ENCODE measurements at places on chromosomes 5 and 9.
A peak's percentile ranks its signal among the peaks of the same experiment; 100 is the strongest.

GRCh38 chr9:93496285-93496684, 42.9 kb upstream of the FAM120AOS start:
- peaks cover 5% of the 10 kb centered on the region for H3K27me3 ChIP-seq
- no peak for DNase-seq
- H3K4me1 ChIP-seq = peaks cover 3% of the 10 kb centered on the region
- H3K4me3 ChIP-seq = no peak overlapping the region
- no peak overlapping the region for H3K27ac ChIP-seq

- H3K27me3 ChIP-seq = no peaks in the 10 kb centered on the region
- H3K4me1 ChIP-seq = no peaks in the 10 kb centered on the region
- H3K36me3 ChIP-seq = no peaks in the 10 kb centered on the region
- no peak overlapping the region for H3K4me3 ChIP-seq
These were observed 890.4 kb downstream of the EFNA5 start for GRCh38 chr5:106780355-106780754.

DNA sequence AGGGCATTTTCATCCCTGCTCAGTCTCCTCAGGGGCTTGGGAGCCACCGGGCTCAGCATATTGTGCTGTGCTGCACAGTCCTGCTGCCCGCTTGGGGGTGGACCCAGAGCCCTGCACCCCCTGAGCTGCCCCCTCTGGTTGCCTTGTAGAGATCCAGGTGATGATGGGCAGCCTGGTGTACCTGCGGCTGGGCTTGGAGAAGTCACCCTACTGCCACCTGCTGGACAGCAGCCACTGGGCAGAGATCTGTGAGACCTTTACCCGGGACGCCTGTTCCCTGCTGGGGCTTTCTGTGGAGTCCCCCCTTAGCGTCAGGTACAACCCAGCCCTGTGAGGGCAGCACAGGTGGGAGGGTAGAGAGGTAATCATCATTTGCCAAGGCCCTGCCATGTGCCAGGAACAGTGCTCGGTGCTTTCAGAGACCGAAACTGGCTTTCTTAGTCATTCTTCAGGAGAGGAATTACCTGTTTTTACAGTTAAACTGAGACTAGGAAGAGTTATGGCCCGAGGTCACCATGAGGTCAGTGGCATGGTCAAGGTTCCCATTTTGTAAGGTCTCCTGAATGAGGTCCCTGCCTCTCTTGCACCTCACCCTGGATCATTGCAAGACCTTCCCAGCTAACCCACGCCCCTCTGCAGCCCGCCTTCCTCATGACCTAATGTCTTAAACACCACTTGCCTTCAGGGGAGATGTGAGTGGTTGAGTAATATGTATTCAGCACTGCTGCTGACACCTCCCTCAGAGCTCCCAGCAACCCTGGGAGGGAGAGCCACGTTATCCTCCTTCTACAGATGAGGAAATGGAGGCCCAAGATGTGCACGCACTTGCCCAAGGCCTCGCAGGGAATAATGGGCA, 7.5 kb downstream of the NHP2 start:
- H3K36me3 ChIP-seq = peaks cover 62% of the 10 kb centered on the region
- peaks cover 24% of the 10 kb centered on the region for H3K27me3 ChIP-seq
- H3K4me3 ChIP-seq = peak overlapping the region; percentile 65
- peaks cover 15% of the 10 kb centered on the region for H3K4me1 ChIP-seq
- H3K27ac ChIP-seq = no peak overlapping the region
- DNase-seq = peak; percentile 72

- no peak overlapping the region for H3K4me3 ChIP-seq
- peaks cover 14% of the 10 kb centered on the region for H3K4me1 ChIP-seq
- H3K36me3 ChIP-seq = peaks cover 56% of the 10 kb centered on the region
These were observed 124.1 kb upstream of the OTULINL start for GRCh38 chr5:14457476-14457875.

DNA sequence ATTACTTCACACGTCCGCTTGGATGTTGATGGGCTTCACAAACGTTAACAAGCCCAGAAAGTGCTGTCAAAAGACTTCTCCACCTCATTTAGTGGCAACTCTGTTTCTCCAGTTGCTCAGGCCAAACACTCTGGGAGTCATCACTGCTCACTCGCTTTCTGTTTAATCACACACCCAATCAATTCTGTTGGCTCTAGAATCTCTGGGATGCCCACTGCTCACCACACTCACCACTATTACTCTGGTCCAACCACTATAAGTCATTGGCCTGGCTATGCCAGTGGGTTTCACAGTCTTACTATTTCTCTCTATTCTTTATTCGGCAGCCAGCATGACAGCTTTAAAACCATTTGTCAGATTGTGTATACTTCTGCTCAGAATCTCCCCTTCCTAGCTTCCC, 163.5 kb downstream of the KDM4C start:
- H3K4me3 ChIP-seq = no peak overlapping the region
- H3K27ac ChIP-seq = no peak overlapping the region
- DNase-seq = no peak
- H3K27me3 ChIP-seq = peaks cover 4% of the 10 kb centered on the region
- peaks cover 8% of the 10 kb centered on the region for H3K4me1 ChIP-seq

- DNase-seq = no peak
- H3K27ac ChIP-seq = no peak overlapping the region
- H3K27me3 ChIP-seq = peaks cover 6% of the 10 kb centered on the region
- H3K4me3 ChIP-seq = no peak overlapping the region
- H3K4me1 ChIP-seq = peaks cover 14% of the 10 kb centered on the region
- no peaks in the 10 kb centered on the region for H3K36me3 ChIP-seq
These were observed 7.8 kb upstream of the GPX8 start for GRCh38 chr5:55151923-55152842.

DNA sequence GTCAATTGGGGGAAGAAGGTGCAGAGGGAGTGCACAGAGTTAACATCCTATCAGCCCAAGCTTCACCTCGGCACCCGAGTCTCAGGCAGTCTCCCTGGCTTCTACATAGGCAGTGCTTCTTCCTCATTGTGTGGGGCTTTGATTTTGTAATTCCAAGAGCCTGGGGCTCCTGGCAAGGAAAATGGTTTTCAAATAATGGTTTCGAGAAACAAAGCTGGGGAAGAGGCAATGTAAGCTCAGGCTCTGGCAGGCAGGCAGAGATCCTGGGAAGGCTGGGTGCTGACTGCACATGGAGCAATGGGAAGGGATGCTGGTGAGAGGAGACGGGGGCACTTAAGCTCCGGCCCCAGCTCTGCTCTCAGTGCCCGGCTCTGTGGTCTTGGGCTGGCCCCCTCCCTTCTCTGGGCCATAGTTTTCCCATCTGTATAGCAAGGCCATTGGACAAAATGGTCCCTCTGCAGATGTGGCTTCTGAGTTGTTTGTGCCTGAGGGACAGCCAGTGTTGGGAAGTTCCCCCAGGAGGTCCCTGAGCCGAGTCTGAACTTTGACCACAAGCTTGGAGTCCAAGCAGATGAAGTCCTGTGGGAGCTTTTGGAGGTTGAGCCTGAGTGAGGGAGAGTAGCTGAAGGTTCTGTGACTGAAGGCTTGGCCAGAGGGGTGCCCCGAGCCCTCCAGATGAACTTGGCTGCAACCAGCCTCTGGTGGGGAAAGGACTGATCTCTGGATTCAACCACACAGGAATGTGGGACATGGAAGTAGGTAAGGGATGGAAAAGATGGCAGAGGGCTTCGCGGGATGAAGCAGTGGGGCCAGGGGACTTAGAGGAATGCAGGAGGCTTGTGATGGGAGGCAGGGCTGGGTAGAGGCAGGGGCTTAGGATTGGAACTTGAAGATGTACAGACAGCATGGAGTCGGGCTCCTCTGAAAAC, 28.5 kb upstream of the IL17B start:
- peak overlapping the region; percentile 72 for H3K27ac ChIP-seq
- DNase-seq = no peak
- H3K4me1 ChIP-seq = peaks cover 31% of the 10 kb centered on the region
- H3K4me3 ChIP-seq = no peak overlapping the region

DNA sequence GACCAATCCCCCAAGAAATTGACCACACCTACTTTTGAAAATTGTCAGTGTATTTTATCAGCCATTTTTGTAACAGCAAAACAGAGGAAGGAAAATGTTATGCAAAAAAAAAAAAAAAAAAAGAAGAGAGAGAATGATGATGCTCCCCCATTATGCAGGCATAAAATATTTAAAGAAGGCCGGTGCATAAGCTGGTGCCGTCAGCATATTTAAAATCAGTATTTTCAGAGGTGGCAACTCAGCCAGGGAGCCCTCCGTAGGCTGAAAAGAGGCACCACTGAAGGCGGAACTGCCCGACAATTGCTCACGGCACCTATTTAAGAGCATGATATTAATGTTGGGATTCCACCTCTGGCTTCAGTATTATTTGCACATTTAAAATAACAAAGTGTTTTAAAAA, 33.4 kb downstream of the IRX2 start:
- H3K4me3 ChIP-seq = no peak overlapping the region
- peaks cover 3% of the 10 kb centered on the region for H3K36me3 ChIP-seq
- no peaks in the 10 kb centered on the region for H3K27me3 ChIP-seq
- H3K4me1 ChIP-seq = peaks cover 5% of the 10 kb centered on the region
- no peak for DNase-seq

DNA sequence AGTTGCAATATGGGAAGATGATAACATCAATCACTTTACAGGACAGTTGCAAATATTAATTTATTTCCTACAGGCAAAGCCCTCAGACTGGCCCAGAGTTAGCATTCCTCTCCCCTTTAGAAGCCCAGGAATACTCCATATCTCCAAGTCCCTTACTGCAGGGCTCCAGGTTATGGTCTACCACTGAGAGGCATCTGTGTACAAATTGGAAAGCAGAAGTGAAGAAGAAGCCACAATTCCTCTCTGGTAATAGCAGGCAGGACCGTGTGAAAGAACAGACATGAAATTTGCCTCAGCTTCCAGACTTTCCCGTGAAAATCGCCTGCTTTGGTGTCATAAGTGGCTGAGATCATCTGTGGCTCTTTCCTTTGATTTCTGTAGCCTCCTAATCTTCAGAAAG, 289.6 kb downstream of the GLIS3 start:
- no peak overlapping the region for H3K27ac ChIP-seq
- H3K4me1 ChIP-seq = no peaks in the 10 kb centered on the region
- H3K36me3 ChIP-seq = no peaks in the 10 kb centered on the region
- no peak overlapping the region for H3K4me3 ChIP-seq

DNA sequence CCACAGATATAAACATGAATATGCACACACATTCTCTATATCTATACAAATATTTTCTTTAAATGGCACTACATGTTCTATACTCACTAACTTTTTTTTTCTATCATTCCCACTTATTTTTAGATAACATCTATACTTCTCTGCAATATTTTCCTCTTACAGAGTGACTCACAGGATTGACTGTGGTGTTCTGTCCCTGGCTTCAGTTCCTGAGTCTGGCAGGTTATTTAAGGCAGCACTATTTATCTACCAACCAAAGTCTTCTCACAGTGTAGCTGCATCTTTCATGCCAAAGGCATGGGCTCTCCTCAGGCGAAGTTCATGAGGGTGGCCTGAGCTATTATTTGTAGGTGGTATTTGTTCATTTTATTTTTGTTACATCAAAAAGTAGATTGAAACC, 409.0 kb downstream of the PRR16 start:
- no peak overlapping the region for H3K27ac ChIP-seq
- no peak overlapping the region for H3K4me3 ChIP-seq
- no peak for DNase-seq
- H3K4me1 ChIP-seq = no peaks in the 10 kb centered on the region
- peaks cover 2% of the 10 kb centered on the region for H3K27me3 ChIP-seq
- no peaks in the 10 kb centered on the region for H3K36me3 ChIP-seq

- H3K36me3 ChIP-seq = peaks cover 5% of the 10 kb centered on the region
- H3K27ac ChIP-seq = no peak overlapping the region
- H3K4me3 ChIP-seq = no peak overlapping the region
- peaks cover 5% of the 10 kb centered on the region for H3K4me1 ChIP-seq
These were observed 2.5 kb upstream of the HRH2 start for GRCh38 chr5:175655411-175655810.

GRCh38 chr5:104327801-104328200, 765.2 kb upstream of the NUDT12 start:
- H3K36me3 ChIP-seq = no peaks in the 10 kb centered on the region
- no peaks in the 10 kb centered on the region for H3K27me3 ChIP-seq
- H3K4me3 ChIP-seq = no peak overlapping the region
- H3K4me1 ChIP-seq = no peaks in the 10 kb centered on the region

- no peak overlapping the region for H3K27ac ChIP-seq
- peak overlapping the region; percentile 82 for H3K4me3 ChIP-seq
- H3K36me3 ChIP-seq = peaks cover 14% of the 10 kb centered on the region
- peaks cover 6% of the 10 kb centered on the region for H3K27me3 ChIP-seq
These were observed 1.3 kb downstream of the BBLN start for GRCh38 chr9:128161215-128161902.
